ENCODE measurements at places on chromosomes 1 and 21. TPM values are rescaled to one million over a fixed set of nuclear protein-coding genes. Genes with fewer than 3 reads are reported as not detected.

C1orf185 gene
- not detected for polyA plus RNA-seq

UBASH3A gene
- polyA plus RNA-seq = 0.59 TPM

CD1D gene
- polyA plus RNA-seq = 0.27 TPM

AMPD1 gene
- 0.11 TPM for polyA plus RNA-seq

CFHR1 gene
- polyA plus RNA-seq = not detected

WNT3A gene
- 0.69 TPM for polyA plus RNA-seq

DIPK1A gene
- 2.3 TPM for polyA plus RNA-seq

HMGN2 gene
- polyA plus RNA-seq = 314 TPM

HES3 gene
- polyA plus RNA-seq = not detected

CASQ2 gene
- polyA plus RNA-seq = 2.2 TPM

TMCC2 gene
- polyA plus RNA-seq = 0.59 TPM

ESPN gene
- 46.5 TPM for polyA plus RNA-seq

SPRR1B gene
- 2,781 TPM for polyA plus RNA-seq

EFNA3 gene
- 21.7 TPM for polyA plus RNA-seq

CCDC181 gene
- polyA plus RNA-seq = not detected

CLCN6 gene
- 9.1 TPM for polyA plus RNA-seq

FYB2 gene
- polyA plus RNA-seq = 0.24 TPM

IRF6 gene
- polyA plus RNA-seq = 36.7 TPM

LRRC39 gene
- polyA plus RNA-seq = 0.41 TPM

CCDC30 gene
- polyA plus RNA-seq = 0.88 TPM

NES gene
- polyA plus RNA-seq = 3.0 TPM

ITLN2 gene
- polyA plus RNA-seq = 0.20 TPM

NTPCR gene
- polyA plus RNA-seq = 45.7 TPM

HSD11B1 gene
- 0.24 TPM for polyA plus RNA-seq

RABGGTB gene
- polyA plus RNA-seq = 47.5 TPM

Measured in esophagus (tissue), 2 donors.